ENCODE measurements at places on chromosomes 11 and 22.

GRCh38 chr11:134047586-134047999, 21.3 kb upstream of the JAM3 start:
- no peak for DNase-seq

- peak; percentile 63 for DNase-seq
Measured at GRCh38 chr22:48153726-48154125, 1391.3 kb downstream of the TBC1D22A start.

- no peak for DNase-seq
Measured at GRCh38 chr22:22061085-22062077, 78.8 kb upstream of the TOP3B start.

- DNase-seq: no peak
Measured at GRCh38 chr11:73334384-73335203, 26.5 kb downstream of the ARHGEF17 start.

DNA sequence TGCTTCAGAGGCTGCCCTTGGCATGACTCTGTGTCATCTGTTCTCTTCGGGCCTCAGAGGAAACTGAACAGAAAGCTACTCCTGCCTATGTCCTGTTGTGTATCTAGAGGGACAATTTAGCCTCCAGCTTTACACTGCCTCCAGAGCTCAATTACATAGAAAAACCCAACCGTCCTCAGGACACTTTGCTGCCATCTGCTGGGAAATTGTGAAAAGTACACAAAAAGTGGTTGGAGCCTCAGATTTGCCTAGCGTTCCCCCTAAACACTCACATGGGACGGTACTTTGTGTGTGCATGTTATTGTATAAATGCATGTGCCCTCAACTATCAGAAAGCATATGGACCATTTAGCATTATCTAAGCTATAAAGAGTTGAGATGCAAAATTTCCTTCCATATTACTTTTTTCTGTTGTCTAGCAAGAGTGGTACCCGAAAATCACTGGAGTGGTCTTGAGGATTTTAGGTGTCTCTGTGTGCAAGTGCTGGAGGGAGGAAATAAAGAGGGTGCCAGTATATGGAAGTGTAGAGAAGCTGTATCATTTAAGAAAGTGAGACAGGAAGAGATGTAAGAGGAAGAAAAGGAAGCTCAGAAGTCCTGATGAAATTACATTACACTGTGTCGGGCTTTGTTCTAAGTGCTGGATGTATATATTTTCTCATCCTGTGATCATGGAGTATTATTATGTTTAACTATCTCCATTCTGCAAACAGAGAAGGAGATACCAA, 8.7 kb upstream of the MS4A4E start:
- no peak for DNase-seq

DNA sequence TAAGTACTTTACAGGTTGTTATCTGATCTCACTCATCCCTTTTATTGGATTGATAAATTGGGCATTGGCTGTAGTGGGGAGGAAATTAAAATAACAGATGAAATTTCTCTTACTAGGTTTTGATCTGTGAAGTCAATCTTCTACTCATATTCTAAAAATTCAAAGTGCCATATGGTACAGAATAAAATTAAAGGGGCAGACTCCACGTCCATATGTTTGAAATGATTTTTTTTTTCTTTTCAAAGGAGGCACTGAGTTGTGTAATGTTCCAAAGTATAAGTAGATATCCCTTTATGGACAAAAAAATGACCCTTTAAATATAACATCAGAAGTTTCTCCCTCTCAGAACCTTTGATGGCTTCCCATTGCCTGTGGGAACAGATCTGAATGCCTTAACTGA, 207.4 kb downstream of the DBX1 start:
- DNase-seq: no peak

DNA sequence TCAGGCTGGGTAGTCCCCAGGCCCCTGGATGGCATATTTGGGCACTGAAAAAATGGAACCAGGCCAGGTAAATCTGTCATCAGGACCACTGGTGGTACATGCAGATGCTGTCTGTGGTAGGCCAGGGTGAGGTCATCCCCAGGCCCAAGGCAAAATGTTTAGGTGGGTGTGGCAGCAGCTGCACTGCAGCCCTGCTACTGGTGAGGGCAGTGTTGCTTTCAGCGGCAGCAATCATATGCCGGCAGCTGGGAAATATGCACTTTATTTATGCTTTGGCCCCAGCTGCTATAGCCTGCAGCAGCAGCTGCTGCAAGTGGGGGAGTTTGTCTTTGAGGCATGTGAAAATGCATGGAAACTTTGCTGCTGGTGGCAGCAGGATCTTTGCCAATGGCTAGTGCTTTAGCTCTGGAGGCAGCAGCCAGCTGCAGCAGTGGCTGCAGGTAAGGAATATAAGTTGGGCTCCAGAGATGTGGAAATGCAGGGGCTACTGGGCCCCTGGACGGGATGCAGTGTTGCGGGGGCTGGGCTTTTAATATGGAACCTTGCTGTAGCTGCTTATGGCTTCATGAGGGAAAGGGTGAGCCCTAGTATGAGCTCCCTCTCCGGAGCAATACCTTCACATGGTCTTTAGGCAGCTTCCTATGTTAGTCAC, 365.7 kb upstream of the CADM1 start:
- DNase-seq: peak; percentile 84

DNA sequence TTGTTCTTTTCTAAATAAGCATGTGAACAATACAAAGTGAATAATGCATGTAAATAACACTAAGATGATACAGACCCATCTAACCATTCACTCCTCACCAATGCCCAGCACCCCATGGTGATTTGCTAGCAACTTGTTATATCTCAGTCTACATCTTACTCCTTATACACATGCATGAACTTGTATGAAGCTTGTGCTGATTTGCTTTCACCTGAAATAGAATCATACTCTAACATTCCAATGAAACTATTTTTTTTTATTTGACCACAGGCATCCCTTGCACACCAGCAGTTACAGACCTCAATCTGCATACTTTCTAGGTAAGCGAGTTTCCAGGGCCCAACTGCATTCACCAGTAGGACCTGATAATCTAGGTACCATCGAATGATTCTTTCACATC, 873.6 kb downstream of the OPCML start:
- no peak for DNase-seq

GRCh38 chr11:94418123-94418765, 17.0 kb upstream of the GPR83 start:
- DNase-seq: no peak

- DNase-seq: no peak
Measured at GRCh38 chr11:94762208-94762607, 5.9 kb upstream of the AMOTL1 start.

GRCh38 chr11:11463405-11463804, 110.4 kb upstream of the CSNK2A3 start:
- peak; percentile 11 for DNase-seq

- DNase-seq: no peak
Measured at GRCh38 chr11:123344790-123345357, 85.2 kb upstream of the GRAMD1B start.

- no peak for DNase-seq
Measured at GRCh38 chr22:37764622-37765021, 43.1 kb upstream of the GCAT start.

GRCh38 chr11:66362481-66363147, 8.9 kb downstream of the SLC29A2 start:
- no peak for DNase-seq

DNA sequence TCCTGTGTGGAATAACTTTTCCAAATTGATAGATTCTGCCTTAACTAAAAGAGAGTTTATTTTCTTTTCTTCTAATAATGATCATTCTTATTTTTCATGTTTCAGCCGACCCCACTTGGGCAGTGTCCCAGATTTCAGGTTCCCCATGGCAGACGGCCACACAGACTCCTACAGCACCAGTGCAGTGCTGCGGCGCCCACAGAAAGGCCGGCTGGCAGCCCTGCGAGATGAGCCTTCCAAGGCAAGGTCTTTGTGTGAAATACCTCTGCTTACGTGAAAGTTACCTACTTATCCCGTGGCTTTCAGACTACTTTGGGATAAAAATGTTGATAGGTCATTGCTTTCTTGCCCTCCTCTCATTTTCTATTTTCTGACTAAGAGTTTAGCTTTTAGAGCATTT, 59.3 kb upstream of the CTTN start:
- DNase-seq: no peak

DNA sequence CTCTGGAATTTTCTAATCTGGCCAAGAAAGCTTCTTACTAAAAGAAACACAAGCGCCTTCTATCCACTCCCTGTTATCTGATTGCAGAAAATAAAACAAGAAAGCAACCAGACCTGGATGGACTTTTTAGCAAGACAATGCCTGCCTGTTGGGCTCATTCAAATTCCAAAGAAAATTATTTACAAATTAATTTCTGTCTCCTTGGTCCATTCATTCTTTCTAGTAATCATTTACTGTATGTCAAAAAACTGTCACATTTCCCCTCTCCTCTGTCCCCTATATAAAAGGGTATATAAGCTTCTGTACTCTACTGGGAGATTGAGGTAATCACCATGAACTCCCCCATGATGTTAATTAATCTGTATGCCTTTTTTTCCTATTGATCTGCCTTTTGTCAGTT, 279.9 kb downstream of the DLG2 start:
- DNase-seq: no peak
